Esophagus squamous epithelium (tissue), 5 donors: ENCODE measurements at places on chromosomes 16 and 17.

DNA sequence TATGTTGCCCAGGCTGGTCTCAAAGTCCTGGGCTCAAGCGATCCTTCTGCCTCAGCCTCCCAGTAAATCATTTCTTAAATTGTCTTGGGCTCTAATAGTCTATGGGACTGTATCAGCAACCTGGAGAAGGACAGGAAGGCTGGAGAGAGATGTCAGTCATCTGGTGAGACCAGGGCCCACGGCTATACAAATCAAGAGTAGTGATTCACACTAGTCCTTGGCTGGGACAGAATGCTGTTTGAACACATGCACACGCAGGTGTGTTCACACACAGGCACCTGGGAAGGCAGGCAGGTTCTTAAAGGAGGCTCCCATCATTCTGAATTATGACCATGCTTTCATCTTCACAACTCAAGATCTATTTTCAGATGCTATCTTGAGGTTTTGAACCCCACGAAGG, 14.1 kb downstream of the NQO1 start:
- DNase-seq = no peak

GRCh38 chr16:81369888-81370504, 55.2 kb downstream of the GAN start:
- DNase-seq = no peak

DNA sequence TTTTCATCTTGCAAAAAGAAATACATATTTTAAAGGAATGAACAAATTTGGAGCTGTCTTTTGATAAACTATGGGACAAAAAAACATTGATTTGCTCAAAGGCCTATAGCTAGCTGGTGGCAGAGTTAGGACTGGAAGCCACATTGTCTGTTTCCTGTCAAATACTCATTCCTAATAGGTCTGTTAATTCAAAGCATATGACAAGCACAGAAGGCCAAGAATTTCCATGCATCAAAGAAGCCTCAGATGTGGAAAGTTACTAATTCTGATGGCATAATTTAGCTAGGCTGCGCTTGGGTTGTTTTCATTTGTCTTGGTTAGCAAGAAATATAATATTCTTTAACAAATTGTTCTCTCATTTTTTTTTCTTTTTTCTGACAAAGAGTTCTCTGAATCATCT, 98.0 kb downstream of the CDK5R1 start:
- DNase-seq = no peak

GRCh38 chr17:44324092-44324570, 492 bp downstream of the SLC25A39 start:
- DNase-seq = no peak

DNA sequence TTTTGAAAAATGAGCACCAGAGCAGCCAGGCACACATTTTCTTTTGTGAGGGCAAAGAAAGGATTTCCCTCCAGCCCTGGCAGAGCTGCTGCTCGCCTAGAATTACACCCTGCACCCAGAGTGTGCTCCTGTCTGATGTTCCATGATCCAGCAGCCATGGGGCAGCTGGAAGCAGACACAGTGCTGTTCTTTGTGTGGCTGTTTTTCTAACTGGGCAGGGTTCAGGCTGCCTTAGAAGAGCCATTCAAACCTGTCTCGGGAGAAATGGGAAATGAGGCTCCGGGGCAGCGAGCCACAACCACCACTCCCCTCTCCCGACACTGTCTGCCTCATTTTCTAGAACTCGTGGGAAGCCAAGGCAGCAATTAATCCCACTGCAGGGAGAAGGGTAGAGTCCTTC, 28.9 kb downstream of the LITAF start:
- DNase-seq = no peak

DNA sequence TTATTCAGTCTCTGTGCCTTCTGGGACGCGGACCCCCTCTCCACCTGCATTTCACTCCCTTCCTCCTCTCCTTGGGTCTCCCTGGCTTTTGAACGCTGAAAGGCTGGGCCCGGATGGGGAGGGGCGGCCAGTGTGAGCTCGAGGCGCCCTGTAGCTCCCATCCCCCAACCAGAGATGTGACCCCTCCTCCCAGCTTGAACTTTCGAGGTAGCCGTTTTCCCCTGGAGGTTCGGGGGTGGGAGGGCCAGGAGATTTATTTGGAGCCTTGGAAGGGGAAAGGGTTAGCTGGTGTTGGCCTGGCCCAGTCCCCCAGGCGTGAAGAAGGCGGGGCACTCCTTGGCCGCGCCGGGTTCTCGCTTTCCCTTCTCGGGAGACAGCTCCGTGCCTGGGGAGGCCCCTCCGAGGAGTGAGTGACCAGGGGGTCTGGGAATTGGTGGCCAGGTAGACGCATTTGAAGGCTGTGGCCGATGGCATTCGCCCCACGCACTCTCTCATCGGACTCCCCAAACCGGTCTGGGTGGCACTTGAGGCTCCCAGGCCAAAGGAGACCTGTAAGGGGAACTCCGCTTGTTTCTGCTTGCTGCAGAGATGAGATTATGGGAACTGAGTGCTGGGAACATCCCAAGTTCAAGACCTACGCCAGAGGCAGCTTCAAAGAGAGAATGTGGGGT, 942 bp downstream of the LDAF1 start:
- no peak for DNase-seq

DNA sequence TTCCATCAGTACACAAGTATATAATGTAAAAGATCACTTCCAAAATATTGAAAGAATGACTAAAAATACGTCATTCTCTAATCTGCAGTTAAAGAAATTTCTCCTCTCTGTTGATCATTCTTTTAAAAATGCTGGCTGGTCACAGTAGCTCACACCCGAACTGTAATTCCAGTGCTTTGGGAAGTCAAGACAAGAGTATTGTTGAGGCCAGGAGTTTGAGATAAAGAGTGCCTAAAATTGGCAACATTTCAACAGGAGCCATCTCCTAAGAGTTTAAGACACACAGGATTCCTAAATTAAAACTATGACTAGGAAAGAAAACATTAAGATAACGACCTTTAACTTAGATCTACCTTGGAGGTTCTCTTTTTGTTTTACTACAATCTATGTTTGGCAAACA, 4.5 kb upstream of the USP32 start:
- DNase-seq = no peak

DNA sequence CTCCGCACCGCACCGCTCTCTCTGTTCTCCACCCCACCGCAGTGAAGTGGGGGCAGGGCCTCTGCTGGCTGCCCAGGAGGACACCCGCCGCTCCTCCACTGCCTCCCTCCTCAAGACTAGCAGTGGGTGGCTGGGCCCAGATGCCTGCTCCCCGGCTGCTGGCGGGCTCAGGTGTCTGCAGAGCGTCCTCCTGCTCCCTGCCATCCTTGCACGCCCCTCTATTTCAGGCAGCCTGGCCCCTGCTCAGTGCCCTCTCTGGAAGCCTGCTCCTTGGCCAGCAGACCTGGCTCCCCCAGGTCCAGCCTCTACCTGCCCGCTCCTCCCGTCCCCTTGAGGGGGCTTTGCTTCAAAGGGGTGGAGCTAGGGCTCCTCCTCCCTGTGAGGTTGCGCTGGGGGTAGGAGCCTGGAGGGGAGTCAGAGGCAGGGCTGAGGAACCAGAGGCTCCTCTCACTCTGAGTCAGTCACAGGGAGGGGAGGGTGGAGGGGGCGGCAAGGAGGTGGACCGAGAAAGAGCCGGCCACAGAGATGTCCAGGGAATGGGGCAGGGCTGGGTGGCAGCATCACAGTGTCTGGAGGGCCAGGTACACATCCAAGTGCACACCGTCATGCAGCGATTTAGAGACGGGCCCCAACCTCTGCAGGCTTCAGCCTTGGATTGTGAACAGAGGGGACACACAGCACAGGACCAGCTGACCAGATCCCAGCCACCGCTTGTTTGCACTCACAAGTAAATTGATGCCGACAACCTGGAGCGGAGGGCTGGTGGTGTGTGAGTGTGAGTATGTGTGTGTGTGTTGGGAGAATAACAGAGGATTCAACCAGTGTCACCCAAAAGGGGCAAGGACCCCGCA, 9.8 kb upstream of the TMEM92 start:
- DNase-seq = no peak

DNA sequence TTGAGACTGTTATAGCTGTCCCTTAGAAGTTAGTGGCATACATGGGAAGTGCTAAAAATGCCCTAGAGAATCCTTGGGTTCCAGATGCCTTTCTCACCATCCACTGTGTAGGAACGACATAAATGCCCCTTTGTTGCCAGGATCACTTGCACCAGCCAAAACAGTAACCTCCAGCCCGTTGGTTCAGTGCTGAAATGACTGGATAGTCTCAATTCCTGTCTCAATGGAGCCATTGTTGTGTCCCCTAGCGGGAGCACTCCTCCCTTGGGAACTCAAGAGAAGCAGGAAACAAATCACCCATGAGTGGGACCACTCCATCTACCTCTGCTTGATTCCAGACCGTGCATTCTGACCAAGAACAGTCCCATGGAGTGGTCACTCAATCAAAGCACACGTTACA, 23.1 kb downstream of the MPHOSPH6 start:
- DNase-seq = no peak

GRCh38 chr16:7289299-7289698, 43.3 kb upstream of the RBFOX1 start:
- DNase-seq = no peak

- DNase-seq = no peak
Observed at GRCh38 chr16:80993307-80993706, 13.4 kb downstream of the CMC2 start.

DNA sequence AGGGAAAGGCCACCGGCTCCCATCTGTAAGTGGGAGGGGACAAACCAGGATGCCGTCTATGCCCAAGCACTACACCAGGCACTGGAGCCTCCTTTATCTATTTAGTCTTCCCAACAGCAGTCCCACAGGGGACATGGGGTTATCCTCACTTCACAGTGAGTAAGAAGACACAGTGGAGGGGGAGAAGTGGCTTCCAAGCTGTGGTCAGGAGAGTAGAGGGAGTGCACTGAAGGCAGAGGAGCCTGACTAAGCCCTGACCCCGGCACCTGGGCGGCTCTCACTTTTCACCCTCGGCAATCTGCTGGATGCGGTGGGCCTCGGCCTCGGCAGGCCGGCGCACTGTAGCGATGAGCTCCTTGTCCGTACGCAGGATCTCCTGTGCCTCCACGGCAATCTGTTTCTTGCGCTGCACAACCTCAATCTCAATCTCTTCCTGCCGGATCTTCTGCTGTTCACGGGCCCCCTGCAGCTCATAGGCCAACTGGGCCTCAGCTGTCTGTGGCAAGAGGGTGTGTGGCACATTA, 15.9 kb downstream of the FLOT2 start:
- no peak for DNase-seq

DNA sequence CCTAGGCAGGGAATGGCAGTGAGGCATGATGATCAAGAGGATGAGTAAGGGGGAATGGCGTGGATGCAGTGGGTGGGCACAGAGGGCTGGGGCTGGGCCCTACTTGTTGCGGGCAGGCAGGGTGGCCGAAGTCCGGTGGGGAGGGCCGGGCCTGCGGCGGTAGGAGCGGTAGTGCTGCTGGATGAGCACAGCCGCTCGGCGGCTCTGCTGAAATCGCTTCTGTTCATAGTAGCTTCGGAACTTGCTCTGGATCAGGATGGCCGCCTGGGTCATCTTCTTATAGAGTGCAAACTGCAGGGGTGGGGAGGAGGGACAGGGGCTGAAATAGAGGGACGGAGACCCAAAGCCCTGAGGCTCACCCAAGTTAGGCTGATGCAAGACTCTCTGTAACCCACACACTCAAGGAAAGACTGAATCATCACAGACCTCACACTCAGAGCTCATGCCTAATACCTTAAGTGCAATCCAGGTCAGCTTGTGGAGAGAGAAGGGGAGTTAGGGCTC, 1.5 kb upstream of the SPAG7 start:
- DNase-seq = no peak

DNA sequence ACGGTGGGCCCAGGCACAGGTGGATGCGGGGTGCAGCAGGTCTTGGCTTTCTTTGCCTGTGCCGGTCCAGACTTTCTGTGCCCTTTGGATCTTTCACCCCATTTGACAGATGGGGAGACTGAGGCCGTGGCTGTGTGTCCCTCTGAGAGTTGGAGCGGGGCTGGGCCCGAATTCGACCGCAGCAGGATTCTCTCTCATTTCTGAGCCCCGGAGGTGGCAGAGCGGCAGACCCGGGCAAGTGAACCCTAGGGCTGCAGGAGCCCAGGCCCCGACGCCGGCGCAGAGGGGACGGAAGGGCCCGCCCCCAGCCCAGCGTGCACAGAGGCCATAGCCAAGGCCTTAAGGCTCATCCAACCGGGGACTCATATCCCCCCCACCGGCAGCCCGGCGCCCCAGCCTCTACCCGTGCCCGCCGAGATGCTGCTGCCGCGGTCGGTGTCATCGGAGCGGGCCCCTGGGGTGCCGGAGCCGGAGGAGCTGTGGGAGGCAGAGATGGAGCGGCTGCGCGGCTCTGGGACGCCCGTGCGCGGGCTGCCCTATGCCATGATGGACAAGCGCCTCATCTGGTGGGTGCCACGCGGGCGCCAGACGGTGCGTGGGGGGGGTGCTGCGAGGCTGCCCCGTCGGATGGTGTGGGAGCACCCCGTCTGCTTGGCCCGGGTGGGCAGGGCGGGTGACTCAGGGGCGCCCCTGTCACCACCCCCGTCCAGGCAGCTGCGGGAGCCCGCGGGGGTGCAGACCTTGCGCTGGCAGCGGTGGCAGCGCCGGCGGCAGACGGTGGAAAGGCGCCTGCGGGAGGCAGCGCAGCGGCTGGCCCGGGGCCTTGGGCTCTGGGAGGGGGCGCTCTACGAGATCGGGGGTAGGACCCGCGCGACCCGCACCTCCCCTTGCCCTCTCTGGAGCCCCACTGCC, 857 bp downstream of the TMC8 start:
- no peak for DNase-seq

GRCh38 chr16:67015313-67015731, 13.6 kb upstream of the CBFB start:
- no peak for DNase-seq

- DNase-seq = no peak
Observed at GRCh38 chr16:89863741-89864526, 9.5 kb upstream of the TCF25 start.

DNA sequence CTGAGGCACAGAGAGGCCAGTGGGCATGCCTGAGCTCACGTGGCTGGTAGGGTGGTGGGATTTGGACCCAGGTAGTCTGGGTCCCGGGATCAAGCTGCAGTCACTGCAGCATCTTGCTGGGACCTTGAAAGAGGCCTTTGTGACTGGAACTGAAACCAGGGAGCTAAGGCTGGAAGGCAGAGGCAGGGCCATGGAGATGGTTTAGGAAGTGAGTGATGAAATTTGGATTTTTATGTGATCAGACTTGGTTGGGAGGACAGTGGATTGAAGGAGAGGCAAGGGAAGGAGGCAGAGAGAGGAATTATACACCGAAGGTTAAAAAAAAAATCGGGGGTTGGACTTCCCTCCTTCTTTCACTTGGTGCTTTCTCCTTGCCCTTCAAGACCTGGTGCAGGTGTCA, 255.4 kb upstream of the CACNG5 start:
- no peak for DNase-seq

DNA sequence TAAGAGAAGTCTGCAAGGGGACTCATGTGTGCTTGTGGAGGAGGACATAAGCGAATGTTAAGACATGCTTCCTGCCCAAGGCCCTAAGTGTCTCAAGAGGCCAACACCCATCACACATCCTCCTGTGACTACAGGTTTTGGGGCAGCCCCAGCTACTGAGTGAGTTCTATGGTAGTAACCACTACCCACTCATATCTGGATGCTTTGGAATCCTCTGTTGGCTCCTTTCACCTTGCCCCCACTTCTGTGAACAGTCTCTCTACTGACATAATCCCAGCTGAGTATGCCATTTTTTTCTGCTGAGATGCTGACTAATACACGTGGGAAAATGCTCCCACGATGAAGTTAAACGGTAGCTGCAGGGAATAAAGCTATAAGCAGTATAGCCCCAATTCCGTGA, 153.5 kb downstream of the VPS53 start:
- DNase-seq = no peak
